ENCODE measurements at places on chromosomes 7 and 10.

DNA sequence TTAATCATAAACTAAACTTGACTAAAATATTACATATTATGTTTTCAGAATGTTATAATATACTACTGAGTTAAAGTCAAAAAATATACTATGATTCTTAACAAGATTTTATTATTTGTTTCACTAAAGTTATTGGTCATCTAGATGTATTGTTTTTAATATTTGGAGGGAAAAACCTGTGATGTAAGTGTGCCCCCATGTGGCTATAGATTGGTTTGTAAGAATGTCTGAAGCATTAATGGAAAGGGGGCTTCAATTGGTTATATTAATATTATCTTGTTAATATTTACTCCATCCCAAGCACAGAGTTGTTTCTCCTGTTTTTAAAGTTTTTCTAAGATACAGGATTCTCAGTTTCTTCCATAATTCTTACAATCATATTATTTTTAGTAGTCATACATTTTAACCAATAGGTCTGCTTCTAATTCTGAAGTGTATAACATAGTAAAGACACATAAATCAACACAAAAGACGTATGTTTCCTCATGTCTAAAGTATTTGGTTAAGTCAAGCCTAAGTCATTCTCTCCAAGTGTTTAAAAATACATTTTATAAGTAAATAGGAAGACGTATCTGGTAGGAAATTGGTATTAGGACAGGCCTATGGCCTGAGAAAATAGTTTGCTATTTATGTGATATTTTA lies 58.0 kb downstream of the GNAT3 start:
- DNase-seq = no peak

DNA sequence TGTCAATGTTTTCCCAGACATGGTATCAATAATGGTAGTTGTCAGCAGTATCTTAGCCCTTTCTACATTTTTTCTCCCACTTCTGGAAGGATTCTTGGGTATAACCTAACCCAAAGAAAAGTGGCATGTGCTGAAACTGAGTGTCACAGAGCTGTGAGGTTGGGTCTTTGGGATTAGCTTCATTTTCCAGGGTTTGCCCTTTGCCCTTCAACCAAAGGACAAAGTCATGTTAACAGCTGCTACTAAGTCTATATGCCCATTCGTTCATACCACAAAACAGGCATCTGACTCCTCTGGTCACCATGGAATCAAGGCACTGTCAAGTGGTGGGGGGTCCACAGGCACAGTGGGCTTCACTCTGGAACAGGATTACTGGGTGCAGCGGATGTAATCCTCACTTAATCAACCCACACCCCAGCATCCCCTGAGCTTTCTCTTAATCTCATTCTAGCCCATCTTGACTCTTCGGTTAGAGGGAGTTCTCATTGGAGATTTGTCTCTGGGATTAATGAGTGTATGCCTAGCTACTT lies 29.1 kb downstream of the CTAGE6 start:
- DNase-seq = no peak

DNA sequence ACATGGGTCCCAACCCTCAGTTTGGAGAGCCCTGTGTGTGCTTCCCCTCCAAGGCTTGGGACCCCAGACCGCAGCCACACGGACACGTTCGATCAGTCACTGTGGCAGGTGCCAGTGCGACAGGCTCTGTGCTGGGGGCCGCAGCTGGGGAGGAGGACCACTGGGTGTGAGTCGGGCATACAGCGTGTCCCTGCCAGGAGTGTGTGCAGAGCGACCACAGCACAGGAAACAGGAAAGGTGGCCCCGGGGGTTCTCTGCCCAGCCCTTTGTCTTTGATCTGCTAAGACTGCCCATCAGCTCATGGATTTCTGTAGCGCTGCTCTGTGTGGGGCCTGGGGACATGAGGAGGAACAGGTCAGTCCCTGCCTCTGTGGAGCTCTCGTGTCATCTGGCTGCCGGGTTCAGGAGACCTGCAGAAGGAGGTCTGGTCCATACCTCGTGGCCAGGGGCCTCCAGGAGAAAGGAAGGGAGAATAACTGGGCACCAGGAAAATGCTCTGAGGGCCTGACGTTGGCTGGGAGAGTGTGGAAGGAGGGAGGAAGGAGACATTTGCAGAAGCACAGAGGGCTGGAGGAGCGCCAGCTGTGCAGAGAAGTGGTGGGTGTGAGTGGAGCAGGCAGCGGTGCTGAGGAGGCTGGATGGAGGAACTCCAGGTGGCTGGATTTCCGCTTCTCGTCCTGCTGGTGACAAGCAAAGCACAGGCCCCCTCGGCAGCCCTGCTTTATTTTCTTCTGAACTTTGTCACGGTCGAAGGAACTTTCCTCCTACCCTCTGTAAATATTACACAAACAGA lies 4.1 kb downstream of the NUDT1 start:
- DNase-seq = no peak

- peak; percentile 4 for DNase-seq
Observed at GRCh38 chr7:54664235-54665228, 94.5 kb downstream of the SEC61G start.

GRCh38 chr10:27637601-27638000 lies 108.0 kb downstream of the MKX start:
- no peak for DNase-seq

DNA sequence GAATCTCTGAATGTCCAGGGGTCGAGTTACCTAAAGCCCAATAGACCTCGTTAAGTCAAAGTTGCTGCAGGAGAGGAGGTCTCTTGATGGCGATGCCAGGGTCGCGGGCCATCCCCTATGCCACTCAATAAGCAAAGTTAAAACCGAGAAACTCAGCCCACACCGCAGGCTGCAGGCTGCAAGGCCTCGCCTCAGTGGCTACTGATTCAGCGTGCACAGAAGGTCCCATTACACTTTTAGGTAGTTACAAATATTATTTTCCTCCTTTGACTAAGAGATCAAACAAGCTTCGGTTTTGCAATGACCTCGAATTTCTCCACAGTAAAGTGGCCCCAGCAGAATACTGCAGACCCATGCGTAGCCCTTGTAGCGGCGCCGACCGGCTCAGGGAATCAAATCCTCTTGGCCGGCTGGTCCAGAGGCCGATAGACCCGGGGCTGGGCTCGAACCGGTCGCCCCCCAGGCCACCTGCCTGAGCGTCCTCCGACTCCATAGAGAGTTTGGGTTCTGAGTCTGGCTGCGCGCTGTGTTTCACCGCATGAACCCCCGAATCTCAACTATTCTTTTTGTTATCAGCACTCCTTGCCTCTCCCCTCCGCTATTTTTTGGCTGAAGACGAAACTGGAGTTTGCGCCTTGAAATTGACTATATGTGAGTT lies 2.3 kb downstream of the C1QL3 start:
- no peak for DNase-seq

DNA sequence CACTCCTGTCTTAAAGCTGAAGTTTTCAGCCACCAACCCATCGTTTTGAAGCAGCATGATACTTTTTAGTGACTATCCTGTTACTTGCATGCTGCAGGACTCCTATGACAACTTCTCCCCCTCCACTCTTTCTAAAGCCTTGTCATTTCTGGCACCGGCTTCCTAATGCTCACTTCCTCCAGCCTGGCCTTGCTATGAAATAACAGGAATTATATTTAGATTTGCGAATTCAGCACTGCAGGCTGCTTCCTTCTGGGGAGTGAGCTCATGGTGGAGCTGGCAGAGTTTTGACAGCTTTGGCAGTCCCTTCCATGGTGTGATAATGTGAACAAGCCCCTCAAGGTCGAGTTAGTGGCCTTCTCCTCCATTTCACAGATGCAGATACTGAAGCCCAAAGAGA lies 13.4 kb downstream of the BLNK start:
- DNase-seq = no peak

DNA sequence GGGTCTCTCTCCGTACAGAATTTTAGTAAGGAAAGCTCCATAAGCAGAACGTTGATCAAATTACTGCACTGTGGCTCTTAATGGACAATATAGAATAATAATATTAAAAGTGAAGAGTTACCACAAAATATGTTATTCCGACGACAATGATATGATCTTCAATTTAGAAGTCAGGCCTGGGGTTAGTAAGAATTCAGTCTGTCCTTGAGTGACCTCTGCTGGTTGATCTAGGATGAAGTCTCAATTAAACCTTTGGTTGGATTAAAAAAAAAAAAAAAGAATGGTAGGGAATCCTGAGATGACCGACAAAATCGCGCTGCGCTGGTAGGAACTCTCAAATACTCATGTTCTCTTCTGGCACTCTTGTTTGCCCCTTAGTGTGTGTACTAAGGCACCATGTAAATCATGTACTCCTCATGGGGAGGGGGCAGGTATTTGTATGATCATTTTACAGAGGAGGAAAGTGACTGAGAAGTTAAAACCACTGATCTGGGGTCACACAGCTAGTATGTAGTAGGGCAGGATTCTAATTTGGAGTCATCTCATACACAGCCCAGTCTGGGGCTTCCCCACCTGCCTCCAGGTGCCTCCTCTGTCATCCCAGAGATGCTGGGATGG lies 161.3 kb upstream of the NPVF start:
- DNase-seq = no peak

DNA sequence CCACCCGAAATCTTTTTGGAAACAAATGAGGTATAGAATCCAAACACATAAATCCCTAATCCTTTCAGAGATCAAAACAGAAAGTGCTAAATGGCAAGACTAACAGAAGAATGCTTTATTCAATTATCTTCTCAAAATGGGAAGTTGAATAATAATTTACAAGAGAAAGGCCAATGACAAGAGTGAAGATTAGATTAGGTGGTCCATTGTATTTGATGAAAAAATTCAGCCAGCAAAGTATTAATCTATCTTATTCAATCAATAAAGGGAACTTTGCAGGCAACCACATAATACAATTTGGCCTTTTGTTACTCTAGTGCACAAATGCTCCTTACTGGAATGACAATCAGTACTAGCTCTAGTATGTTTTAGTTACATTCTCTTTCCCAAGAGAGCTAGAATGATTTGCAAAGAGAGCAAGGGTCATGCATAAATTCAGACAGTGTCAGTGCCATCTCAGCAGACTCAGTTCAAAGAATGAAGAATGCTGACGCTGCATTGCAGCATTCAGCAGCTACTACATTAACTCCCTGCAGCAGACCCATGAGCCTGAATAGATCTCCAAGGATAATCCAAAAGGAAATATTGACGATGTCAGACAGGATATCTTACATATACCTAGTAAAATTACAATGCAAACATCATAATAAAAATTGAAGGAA lies 131.8 kb downstream of the ANK3 start:
- no peak for DNase-seq

GRCh38 chr7:117190104-117190503 lies 132.8 kb downstream of the WNT2 start:
- DNase-seq = no peak

DNA sequence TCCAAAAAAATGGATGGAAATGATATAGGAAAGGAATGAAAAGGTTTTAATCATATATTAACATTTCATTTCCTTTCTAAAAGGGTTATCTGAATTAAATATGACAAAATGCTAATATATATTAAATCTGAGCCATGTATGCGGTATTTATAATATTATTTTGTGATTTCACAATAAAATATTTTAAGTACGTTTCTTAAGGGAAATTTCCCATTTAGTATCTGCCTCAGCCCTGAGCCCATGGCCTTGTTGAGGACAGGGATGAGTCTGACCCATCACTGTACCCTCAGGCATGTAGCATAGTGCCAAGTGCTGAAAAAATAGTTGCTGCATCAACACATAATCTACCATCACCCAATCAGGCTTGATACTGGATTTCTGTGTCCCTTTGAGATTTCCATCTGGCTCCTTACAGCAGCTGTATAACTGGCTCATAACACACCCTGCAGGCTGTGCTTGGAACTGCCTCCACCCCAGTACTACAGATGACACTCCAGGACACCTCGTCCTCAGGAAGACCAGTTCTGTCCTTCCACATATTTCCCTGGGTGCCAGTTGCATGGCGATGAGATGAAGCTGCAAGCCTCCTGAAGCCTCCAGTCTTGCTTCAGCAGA lies 59.4 kb upstream of the ASAH2 start:
- DNase-seq = no peak

DNA sequence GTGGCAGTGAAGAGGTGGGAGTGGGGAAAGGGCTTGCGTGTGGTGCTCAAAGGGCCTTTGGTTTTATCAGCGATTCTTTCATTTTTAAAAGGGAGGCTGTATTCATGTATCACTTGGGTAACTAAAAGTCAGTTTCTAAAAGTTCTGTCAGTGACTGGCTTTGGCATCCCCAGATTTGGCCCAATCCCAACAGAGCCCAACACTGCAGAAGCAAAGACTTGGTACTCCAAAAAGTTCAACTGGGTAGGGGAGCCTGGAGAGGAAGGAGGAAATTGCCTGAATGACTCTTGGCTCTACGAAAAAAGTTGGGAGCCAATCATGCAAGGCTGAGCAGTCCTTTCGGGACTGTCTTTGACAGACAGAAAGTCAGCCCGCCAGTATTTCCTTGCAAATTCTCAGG lies 54.5 kb upstream of the COL13A1 start:
- DNase-seq = no peak

GRCh38 chr7:114787556-114787955 lies 134.3 kb upstream of the MDFIC start:
- DNase-seq = no peak

DNA sequence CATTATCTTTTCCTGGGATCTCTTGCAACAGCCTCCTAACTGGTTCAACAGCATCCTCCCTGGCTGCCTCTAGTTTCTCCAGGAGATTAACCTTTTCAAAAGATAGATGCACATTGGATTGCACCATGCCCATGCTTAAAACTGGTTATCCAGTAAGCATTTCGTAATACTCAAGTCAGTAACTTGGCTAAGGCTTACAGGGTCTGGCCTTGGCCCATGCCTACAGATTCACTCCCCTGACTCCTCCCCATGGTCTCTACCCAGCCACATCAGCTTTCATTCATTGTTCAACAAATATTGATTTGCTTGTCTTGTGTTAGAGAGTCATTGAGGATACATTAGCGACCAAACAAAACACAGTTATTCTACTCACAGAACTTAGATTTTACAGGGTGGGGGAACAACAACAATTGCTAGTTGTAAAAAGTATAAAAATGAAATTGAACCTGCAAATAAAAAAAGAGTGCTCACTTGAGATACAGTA lies 1.8 kb upstream of the KIF20B start:
- DNase-seq = no peak

GRCh38 chr10:118394301-118395200 lies 52.4 kb upstream of the FAM204A start:
- no peak for DNase-seq

DNA sequence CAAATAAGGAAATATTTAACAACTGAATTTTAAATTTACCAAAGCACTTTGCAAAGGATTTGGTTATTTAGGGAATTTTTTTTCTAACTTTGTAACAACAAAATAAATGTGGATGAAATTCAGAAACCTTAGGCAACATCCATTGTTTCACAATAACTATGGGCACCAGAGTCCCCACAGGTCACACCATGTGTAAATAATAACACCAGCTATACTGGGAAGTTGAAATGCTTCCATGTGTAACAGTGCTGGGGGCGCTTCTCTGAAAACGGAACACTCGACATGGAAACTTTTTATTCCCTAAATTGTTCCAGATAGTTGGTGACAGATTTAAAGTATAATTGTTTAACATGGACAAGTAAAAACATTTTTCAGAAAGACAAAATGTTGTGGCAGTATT lies 818.6 kb downstream of the TNS3 start:
- DNase-seq = no peak

DNA sequence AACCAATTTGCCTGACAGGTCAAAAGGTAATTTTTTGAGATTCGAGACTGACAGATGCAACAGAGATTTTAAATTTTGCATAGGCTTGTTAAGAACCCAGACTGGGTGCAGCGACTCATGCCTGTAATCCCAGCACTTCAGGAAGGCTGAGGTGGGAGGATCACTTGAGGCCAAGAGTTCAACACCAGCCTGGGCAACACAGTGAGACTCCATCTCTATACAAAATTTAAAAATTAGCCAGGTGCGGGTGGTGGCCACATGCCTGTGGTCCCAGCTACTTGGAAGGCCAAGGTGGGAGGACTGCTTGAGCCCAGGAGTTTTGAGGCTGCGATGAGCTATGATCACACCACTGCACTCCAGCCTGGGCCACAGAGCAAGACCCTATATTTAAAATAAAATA lies 34.6 kb downstream of the AMZ1 start:
- no peak for DNase-seq
